ENCODE measurements at places on chromosomes 6 and 20.

DNA sequence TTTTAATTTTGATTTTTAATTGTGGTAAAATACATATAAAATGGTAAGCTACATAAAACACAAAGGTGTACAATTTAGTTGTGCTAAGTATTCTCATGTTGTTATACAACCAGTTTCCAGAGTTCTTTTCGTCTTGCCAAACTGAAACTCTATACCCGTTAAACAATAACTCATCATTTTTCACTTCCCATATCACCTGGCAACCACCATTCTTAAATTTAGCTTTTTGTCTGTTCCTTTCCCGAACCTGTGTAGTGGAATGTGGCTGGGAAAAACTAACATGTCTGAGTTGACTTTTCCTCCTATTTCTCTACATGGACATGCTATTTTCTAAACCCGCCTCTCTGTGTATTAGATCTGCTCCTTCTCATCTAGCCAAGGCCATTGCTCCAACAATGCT lies 27.6 kb downstream of the RPRD1B start:
- DNase-seq, result no peak

GRCh38 chr20:43761386-43762340 lies 34.9 kb upstream of the GTSF1L start:
- DNase-seq, result no peak

DNA sequence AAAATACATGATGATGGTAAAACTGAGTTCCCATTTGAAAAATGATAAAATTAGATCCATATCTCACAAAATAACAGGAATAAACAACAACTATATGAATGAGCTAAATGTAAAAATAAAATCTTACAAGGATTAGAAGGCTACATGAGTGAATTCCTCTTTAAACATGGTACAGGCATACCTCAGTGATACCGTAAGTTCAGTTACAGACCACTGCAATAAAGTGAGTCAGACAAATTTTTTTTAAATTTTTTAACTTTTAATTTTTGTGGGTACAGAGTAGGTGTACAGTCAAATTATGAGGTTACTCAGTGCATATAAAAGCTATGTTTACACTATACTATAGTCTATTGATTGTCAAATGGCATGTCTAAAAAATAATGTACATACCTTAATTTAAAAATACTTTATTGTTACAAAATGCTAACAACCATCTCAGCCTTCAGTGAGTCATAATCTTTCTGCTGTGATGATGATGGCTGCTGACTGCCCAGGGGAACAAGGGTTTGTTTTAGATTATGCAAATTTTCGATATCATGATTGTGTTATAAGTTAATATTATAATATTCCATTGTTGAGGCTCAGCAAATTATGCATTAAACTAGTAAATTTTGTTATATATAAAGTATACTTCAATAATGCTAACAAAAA lies 222.8 kb upstream of the RUNX2 start:
- no peak for DNase-seq

DNA sequence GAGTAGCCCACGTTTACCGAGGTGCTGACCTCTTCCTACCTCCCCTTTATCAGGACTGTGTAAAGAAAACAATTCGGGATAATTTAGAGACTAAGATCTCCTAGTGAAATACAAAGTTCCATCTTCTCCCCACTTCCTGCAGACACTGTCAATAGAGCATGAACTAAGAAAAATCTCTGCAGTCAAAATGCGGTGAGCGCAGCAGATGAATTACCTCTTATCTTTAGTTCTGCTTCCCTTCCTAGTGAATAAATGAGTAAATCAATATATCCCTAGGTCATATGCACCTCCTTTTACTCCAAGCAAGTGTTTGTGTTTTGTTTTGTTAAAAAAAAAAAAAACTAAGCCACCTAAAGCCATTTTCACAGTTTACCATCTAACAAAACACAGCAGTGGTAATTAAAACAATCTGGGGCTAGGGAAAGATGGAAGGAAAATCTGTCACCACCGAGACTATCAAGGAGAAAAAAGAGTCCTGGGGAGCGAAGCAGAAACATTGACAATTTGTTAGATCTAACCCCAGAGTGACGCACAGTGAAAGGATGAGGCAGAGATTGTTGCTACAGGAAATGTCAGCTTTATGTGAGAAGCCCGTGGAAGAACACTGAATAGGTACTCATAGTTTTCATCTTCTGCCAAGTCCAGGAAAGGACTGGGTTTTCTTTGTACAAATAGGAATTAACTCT lies 159.4 kb upstream of the SPTLC3 start:
- DNase-seq, result no peak

GRCh38 chr6:22036275-22036674 lies 260.6 kb downstream of the PRL start:
- DNase-seq, result peak; percentile 34

DNA sequence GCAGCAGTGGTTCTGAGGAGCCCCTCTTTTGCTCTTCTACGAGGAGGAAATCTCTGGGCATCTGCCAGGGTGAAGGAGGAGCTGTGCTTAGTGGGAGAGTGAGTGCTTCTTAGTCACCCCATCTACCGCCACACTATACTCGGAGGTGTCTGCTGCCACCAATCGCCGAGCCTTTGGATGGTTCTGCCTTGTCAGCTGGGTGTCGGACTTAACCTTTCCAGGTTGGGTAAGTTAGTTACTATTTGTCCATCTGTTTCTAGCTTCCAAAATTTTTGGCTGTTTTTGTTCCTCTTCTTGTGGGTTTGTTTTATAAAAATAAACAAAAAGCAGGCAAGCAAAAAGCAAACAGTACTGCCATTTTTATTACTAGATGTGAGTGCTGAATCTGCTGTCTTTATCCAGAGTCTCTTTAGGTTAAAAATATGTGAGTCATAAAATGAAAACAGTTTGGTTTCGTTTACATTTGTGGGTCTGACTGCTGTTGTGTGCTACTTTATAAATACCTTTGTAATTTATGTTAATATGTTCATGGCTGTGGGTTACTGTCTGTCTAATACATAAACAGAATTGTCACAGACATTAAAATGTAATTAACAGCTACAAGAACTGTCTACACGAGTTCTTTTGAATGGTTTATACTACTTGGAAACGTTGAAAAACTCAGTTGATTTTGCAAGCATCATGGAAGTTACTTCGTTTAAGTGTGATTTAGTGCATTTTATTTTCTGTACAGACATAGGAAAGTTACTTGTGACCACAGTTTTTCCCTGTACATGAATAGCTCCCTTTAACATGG lies 89.2 kb downstream of the ARID1B start:
- DNase-seq, result no peak

DNA sequence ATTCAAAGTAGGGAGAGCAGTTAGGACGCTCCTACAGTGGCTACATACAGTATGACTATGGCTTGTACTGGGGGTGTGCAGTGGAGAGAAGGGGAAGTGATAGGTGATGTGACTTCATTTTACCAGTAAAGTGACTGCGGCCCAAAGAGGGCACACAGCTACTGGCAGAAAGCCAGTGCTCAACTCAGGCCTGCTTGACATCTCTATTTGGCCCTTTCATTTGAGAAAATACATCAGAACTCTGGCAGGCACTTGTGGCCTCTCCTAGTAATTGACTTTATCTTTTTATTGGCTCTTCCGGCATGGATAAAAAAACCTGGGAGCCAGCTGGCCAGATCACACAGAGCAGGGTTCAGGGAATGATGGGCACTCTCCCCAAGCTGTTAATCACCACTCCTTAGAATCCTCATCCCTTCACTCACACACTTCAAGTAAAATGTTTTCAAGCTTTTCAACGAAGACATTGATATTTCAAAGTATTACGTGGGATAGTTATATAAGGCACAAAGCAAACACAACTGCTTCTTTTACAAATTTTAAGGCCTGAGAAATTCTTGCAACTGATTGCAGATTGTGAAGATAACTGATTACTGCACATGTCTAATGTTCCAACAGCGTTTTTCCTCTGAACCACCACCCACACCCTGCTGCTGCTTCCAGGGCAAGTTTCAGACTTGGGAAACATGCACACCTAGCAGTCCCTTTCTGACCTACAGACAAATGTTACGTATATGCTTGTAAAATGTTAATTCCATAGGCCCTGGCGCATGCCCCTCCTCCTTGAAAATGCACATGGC lies 73.5 kb downstream of the TNFRSF21 start:
- DNase-seq, result no peak

- no peak for DNase-seq
Observed at GRCh38 chr6:126206504-126207246, 133.2 kb upstream of the CENPW start.

GRCh38 chr6:167731216-167731615 lies 95.5 kb upstream of the AFDN start:
- DNase-seq, result no peak

- no peak for DNase-seq
Observed at GRCh38 chr6:71383901-71384489, 95.4 kb downstream of the OGFRL1 start.
